ENCODE measurements at places on chromosomes 3 and 15.

DNA sequence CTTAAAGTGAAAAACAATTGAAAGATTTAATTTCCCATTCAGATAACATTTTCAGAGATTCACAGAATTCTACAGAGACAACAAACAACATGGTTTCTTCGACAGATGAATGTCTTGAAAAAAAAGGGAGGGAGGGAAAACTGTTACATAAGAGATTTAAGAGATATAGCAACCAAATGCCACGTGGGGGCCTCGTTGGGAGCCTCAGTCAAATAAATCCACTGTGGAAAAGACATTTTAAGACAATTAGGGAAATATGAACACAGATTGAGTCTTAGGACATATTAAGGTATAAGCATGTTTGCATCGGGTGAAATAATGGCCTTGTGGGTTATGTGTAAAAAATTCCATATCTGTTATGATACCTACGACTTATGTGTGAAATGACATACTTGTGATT lies 5.0 kb upstream of the PRRT3 start:
- DNase-seq: no peak

DNA sequence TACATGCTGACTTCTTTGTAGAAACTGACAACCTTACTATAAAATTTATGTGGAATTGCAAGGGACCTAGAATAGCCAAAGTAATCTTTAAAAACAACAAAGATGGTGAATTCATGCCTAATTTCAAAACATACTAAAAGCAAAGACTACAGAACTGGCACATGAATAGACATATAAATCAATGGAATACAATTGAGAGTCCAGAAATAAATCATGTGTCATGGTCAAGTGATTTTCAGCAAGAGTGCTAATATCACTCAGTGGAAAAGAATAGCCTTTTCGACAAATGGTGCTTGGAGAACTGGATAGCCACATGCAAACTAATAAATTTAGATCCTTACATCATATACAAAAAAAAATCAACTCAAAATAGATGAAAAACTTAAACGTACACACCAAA lies 8.7 kb downstream of the IMPG2 start:
- DNase-seq: no peak

- no peak for DNase-seq
These were observed 22.6 kb downstream of the CCRL2 start for GRCh38 chr3:46429671-46430070.

DNA sequence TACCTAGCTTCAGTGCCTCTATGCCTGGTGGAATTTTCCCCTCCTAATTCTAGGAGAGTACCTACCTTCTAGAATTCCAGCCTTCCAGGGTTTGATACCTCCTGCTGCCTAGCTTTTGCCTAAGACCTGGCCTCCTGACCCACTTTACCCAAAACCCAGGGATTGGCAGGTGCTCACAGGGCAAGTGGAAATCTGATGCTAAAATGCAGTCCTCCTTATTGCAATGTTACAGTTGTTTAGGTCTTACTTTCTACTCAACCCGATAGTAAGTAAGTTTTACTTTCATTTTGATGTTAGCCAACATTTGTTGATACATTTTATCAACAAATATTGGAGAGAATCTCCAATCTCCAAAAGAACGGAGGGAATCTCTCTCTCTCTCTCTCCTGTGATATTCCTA lies 275.9 kb downstream of the DOCK3 start:
- no peak for DNase-seq

DNA sequence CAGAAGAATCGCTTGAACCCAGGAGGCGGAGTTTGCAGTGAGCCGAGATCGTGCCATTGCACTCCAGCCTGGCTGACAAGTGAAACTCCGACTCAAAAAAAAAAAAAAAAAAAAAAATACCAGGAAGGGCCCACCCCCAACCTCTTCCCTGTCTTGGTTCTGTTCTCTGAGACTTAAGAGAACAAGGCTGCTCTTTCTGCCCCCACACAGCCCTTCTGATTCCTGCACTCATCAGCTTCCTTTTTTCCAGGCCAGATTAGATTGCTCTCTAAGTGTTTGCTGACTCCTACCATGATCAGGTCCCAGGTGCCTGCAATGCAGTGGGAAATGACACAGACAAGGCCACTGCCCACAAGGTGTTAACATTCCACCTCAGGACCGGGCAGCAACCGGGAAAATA lies 13.0 kb downstream of the TMEM44 start:
- no peak for DNase-seq

- no peak for DNase-seq
These were observed 120.7 kb upstream of the MDFIC2 start for GRCh38 chr3:70433091-70433490.

DNA sequence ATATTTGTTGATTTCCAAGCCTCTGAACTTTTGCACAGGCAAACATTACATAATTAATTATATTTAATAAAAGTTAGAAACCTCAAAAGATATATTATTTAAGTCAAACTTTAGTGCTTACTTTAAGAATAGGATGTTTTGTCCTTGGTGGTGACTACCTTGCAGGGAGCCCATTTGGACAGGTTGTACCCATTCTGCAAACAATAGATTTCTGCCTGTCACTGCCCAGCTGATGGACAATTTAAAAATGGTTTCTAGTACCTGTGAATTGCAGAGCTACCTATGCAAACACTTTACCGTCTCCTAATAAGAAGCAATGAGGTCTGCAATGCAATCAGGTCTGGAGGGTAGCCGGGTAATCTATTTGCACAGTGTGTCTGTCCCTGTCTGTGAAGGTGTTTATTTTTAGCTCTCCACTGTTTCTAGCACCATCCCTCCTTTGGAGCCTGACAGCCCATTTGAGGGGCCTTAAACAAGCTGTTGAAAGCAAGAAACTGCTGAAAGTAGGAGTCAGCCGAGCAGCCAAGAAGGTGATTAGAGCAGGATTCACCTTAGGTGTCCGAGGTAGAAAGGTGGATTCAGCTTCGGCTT lies 556.2 kb upstream of the CFAP20DC start:
- DNase-seq: no peak

DNA sequence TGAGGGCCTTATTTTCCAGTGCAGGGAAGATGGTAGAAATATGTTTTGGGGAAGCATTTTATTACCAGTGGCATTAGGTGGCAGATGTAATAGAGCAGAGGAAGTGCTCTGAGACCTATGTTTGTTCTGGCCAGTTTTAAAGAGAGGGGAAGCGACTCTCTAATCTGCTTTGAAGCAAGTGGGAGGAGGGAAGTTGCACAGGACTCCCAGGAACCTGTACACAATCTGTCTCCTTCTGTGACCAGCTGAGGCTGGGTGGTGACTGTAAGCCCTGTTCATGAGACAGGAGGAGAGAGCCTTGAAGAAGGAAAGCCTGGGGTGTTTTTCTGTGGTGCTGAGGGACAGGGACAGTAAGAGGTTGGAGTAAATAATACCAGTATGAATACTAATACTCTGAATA lies 60.5 kb downstream of the LPP start:
- no peak for DNase-seq

DNA sequence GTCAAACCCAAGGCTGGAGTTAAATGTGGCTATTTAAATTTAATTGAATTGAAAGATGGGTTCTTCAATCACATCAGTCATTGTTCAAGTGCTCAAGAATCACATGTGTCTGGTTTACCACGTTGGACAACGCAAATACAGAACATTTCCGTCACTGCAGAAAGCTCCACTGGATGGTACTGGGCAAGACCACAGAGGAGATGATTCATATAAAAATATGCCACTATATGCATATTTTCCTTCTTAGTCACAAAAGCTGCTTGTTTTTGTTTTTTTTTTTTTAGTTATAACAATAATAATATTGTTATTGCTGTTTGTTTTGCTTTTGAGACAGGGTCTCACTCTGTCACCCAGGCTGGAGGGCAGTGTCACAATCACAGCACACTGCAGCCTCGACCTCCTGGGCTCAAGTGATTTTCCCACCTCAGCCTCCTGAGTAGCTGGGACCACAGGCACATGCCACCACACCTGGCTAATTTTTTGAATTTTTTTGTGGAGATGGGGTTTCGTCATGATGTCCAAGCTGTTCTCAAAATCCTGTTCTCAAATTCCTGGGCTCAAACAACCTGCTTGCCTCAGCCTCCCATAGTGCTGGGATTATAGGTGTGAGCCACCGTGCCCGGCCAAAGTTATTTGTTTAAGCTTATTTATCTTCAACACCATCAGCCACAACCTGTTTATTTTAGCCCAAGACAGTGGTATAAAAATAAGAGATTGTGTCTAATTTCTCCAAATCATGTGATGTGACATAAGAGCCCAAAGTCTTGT lies 19.4 kb downstream of the RTP3 start:
- DNase-seq: no peak

- DNase-seq: no peak
These were observed 66.0 kb downstream of the DCLK3 start for GRCh38 chr3:36698314-36698713.

- no peak for DNase-seq
These were observed 77.6 kb downstream of the CLDN11 start for GRCh38 chr3:170496026-170496867.

DNA sequence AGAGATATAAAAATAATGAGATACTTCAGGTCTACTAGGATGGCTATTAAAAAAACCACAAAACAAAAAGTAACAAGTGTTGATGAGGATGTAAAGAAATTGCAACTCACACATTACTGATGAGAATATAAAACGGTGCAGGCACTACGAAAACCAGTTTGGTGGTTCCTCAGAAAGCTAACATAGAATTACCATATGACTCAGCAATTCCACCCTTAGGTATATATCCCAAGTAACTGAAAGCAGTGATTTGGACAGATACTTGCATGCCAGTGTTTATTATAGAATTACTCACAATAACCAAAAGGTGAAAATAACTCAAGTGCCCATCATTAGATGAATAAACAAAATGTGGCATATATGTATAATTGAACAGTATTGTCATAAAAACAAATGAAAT lies 87.5 kb upstream of the MELTF start:
- no peak for DNase-seq

GRCh38 chr3:152574461-152575079 lies 260.4 kb upstream of the P2RY1 start:
- peak; percentile 50 for DNase-seq

- no peak for DNase-seq
These were observed 5.5 kb downstream of the AP2M1 start for GRCh38 chr3:184180165-184180564.

DNA sequence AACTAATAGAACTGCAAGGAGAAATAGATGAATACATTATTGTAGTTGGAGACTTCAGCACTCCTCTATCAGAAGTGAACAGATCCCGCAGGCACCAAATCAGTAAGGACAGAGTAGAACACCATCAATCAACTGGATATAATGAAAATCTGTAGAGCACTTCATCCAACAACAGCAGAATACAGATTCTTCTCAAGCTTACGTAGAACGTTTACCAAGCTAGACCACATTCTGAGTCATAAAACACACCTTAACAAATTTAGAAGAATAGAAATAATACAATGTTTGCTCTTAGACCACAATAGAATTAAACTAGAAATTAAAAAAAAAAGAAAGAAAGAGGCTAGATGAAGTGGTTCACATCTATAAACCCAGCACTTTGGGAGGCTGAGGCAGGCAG lies 70.7 kb upstream of the NEDD4 start:
- no peak for DNase-seq

GRCh38 chr3:153171256-153171655 lies 9.2 kb downstream of the RAP2B start:
- no peak for DNase-seq

DNA sequence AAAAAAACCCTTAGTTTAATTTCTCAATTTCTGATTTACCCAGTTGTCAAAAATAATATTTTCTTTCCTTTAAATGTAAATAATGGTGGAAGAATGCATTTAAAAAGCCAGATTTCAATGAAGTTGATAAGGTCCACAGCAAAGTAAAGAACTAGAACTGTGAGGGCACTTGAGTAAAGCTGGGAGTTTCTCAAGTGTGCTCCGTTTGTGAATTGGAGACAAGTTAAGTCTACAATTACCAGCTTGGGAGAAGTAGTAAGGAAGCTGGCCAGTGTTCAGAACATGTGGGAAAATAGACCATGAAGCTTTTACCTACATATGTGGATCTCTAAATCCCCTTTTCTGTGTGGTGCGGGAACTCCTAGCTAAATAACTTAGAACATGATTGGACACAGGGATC lies 239.4 kb downstream of the OXSM start:
- no peak for DNase-seq

DNA sequence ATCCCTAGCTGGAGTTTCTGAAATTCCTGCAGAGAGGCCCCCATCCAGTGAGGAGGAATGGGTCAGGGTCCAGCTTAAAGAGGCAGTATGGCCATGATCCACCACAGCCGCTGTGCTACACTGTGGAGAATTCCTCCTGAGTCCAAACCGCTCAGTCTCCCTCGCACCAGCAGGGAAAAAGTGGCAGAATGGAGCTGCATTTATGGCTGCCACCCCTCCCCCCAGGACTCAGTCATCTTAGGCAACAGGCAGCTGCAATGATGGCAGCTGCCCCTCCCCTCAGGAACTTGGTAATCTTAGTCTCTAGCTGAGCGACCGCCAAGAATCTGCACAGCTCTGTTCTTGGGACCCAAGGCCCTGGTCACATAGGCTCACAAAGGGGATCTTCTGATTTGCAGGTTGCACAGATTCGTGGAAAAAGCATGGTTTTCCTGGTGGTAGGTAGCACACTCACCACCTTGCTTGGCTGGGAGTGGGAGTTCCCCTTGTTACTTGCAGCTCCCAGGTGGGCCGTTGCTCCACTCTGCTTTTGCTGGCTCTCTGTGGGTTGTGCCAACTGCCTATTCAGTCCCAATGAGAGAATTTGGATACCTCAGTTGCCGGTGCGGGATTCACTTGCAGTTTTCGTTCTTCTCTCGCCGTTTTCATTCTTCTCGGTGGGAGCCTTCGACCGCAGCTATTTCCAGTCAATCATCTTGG lies 204.1 kb downstream of the STXBP5L start:
- DNase-seq: peak; percentile 14
